ENCODE measurements at places on chromosomes 2 and 18.

GRCh38 chr18:58721566-58722239 is 50.4 kb downstream of the MALT1 start:
- DNase-seq, result no peak

GRCh38 chr2:158243392-158243791 is 141.7 kb downstream of the UPP2 start:
- no peak for DNase-seq

DNA sequence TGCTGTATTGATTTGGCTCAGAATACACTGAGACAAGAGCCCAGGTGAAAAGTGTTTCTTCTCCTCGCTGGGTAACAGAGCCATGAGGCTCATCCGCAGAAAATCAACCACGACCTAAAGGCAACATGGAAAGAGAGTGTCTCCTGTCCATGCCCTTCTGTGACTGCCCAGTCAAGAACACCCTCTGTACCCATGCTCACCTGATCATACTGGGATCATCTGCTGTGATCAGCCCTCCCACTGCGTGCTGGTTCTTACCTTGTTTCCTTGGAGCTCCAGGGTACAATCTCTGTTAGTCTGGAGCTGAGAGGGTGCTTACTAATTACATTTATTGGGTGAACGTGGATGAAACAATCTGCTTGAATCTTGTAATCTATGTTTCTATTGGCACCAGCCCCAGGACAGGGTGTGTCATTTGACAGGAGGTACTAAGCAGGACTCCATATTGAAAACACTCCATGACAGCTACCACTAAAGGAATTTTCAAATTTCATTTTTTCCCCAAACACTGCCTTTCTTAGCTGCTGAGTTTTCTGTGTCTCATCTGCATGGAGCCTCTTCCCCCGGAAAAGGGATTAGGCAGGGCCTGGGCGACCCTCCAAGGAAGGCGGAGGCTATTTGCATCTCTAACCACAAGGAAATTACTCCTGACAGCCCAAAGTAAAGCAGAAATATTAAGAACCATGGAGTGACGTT is 39.7 kb upstream of the GRP start:
- no peak for DNase-seq

DNA sequence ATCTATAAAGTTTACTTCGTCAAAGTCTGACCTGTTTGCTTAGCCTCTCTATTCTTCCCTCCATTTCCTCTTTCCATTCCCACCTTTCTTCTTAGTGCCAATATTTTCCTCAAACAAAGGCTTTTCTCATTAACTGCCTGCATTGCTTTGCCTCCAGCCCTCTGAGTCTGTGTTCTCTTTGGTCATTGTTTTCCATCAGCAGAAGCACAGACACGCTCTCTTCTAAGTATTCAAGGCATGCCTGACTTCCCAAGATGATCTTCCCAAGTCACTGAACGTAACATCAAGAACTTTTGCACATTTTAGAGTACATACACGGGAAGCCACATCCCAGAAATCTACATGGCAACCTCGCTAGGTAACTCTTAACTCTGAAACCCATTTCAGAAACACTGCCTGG is 32.6 kb upstream of the ANXA4 start:
- no peak for DNase-seq

DNA sequence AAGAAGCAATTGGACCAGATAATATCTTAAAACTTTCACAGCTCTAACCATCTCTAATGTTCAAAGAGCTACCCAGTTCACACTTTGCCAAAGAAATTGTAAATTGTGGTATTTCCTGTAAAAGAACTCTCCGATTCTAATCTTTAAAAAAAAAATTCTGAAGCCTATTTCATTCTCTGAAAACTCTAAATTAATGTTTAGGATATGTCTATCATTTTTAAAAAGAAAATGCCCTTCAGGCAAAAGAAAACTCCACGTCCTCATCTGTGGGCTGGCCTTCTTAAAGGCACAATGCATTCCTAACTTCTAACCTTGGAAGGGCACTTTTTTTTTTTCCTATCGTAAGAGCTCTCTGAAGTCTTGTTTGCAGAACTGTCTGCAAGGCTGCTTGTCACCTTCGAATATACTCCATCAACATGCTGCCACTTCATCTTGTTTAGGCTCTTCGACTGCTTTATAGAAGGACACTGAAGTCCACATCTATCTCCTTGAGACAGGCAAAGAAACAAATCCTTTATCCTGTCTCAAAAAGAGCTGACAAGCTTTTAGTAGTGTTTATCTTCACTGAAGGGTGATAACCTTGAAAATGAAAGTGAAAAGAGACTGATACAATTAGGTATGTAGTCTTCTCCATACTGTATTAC is 124.3 kb upstream of the SLC39A10 start:
- DNase-seq, result no peak

DNA sequence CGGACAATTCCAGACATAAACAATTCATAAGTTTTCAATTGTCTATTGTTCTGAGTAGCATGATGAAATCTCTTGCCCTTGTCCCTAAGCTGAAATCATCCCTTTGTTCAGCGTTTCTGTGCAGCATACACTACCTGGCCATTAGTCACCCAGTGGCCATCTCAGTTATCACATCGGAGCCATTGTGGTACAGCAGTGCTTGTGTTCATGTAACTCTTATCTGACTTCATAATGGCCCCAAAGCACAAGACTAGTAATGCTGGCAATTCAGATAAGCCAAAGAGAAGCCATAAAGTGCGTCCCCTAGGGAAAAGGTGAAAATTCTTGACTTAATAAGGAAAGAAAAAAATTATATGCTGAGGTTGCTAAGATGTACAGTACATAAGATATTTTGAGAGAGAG is 127.2 kb downstream of the FHOD3 start:
- no peak for DNase-seq

GRCh38 chr2:143371616-143372015 is 242.4 kb downstream of the ARHGAP15 start:
- no peak for DNase-seq

DNA sequence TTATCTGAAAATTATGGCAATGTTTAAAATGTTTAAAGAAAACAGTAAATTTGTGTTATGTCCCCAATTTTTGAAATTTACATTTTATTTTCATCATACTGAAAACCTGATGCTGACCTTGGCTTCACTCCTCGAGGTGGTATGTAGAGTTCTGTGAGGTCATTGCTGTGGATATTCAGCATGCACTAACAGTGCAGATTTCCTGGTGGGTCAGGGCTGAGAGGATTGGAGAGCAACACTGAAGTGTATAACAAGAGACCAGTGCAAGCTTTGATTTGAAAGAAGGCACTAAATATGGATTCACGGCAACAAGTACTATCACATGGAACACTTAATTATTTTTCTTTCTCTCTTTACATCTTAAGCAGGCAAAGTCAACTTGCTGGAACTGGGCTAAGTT is 134.1 kb downstream of the SLC8A1 start:
- DNase-seq, result no peak

GRCh38 chr2:136443661-136444060 is 321.7 kb upstream of the THSD7B start:
- no peak for DNase-seq

GRCh38 chr2:239113171-239113570 is 265.3 kb downstream of the TWIST2 start:
- DNase-seq, result no peak

DNA sequence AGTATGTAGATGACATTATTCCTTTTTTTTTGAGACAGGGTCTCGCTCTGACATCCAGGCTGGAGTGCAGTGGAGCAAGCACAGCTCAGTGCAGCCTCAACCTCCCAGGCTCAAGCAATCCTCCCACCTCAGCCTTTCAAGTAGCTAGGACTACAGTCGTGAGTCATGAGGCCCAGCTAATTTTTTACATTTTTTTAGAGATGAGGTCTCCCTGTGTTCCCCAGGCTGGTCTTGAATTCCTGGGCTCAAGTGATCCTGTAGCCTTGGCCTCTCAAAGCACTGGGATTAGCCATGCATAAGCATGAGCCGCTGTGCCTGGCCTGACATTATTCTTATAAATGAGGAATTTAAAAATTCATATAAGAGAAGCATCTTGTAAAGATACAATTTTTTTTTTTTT is 86.9 kb downstream of the FAM117B start:
- DNase-seq, result no peak

GRCh38 chr2:121944072-121944831 is 188.8 kb downstream of the TSN start:
- DNase-seq, result no peak

DNA sequence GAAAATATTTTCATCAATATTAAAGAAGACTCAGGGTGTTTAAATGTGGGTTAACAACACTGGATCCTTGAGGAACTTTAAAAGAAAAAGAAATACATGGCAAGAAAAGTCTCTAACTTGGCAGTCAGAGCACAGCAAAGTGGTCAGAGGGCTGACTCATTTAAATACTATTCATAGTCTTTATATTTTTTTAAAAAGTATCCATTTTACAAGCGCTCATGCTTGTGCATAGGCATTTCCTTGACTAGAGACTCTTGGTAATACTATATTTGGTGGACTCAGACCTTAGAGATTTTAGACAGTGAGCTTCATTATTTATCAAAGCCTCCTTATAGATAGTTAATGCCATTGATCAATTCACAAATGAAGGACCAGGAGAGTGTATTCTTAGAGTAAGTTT is 110.2 kb downstream of the ABCA12 start:
- no peak for DNase-seq

DNA sequence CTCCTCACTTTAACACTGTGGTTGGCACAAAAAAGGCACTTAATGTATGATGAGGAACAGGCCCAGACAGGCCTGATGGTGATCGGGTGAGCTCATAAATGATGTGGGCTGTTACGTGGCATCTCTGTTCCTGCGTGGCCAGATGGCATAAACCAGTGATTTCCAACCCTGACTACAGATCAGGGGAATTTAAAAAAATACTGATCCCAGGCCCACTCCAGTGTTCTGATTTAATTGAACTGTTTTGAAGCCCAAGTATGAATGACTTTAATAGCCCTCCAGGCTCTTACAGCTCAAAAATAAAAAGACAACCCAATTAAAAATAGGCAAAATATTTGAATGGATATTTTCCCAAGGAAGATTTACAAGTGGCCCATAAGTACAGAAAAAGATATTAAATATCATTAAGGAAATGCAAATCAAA is 48.2 kb downstream of the LIPG start:
- no peak for DNase-seq

DNA sequence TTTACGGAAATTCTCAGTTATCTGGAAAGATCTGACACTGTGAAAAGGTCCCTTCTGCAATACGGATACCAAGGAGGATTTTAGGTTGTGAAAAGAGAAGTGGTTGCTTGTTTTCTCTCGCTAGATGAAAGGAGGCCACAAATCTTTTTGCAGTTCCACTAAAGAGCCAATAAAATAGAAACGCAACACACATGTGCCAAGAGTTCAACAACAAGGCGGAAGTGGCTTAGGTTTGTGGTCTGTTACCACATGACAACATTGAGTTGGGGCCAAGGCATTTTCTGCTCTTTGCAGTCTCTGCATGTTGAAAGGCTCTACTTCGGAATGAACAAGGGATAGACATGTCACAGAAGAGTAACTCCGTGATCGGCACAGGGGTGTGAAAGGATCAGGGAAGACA is 115.7 kb upstream of the OSR1 start:
- DNase-seq, result no peak

- no peak for DNase-seq
Measured at GRCh38 chr2:65622951-65623535, 190.6 kb upstream of the SPRED2 start.

DNA sequence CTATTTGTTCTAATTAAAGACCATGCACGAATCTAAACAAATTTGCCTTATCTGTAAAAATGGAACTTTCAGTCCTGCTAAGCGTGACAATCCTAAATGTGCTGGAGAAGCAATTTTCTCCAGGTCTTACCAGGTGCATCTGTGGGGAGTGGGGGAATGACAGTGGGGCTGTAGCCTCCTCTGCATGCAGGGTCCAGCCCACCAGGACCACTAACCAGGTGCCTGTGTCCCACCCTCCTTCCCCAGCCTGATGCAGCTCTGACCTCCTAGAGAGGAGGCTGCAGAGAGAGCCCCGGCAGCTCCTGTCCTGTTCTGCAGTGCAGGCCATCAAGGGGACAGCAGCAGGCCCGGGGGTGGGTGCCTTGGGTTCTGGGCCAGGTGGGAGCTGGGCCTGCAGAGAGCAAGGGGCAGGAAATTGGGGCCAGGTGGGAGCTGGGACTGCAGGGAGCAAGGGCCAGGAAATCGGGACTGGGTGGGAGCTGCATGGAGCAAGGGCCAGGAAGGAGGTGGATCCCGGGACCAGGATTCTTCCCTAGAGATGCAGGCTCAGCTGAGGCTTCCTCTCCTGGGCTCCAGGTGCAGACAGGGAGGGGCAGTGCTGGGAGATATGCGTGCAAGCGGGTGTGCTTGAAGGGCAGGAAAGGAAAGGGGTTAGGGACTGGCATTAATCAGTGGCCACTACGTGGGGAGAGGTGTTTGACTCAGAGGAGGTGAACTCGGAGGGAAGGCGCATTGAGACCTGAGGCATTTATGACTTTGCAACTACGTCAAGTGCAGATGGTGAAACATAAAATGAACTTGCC is 185.3 kb downstream of the ANKRD30B start:
- no peak for DNase-seq

DNA sequence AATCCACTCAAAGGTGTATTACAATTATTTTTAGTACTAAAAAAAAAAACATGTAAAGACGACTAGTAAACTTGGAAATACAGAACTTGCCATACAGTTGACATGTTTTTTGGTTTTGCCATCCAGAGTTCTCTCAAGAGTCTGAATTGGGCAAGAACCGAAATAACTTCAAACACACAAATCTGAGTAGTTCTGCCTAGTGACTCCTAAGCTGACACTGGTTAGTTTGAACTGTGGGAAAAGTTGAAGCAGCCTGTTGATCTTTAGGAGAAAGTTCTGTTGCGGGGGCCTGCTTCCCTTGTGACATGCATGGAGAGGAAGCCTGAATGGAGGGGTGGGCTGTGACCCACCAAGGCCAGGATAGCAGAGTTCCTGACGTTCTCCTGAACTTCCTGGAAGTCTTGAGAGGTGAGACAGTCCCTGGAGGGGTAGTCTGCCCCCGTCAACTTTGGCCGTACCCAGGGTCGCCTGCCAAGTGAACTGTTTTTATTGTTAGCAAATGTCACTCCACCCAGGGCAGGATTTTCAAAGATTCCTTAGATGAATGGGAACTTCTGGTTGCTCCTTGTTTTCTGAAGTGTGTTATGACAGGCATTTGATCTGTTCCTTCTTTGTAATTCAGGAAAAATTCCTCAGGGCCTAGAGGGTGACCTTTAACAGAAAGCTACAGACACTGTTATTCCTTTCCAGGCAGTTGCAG is 85.6 kb upstream of the SPTBN1 start:
- DNase-seq, result no peak

DNA sequence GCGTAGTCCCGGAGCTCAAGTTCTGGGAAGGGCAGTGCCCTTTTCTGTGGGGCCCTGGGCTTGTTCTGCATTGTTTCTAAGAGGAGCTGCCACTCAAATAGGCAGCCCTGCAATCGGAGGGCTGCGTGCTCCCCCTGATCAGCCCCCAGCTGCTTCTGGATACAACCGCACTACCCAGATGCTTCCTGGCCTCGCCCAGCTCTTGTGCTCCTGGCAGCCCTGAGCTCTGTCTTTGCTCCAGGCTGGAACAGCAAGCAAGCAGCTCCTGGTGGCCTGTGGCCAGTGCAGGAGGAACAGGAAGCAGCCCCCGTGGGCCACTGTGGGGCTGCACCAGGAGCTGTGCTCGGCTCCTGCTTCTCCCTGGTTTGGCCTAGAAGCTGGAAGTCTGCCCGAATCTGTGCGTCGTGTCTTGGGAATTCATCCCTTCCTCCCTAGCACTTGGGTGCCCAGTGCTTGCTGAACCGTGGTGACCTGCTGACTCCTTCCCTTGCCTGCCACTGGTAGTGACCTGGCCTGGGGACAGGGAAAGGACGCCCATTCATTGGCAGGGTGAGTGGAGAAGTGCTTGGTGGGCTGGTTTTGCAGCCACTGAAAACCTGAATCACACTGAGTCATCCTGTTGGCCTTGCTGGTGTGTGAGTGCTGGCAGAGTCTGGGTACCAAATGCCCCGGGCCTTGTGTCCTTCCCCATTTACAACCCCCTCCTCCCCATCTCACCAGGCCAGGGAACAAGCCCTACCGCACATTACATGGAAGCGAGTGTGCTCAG is 27.3 kb upstream of the NTSR2 start:
- DNase-seq, result no peak
